ENCODE measurements at places on chromosomes 5 and 9. TPM values are rescaled to one million over a fixed set of nuclear protein-coding genes. Genes with fewer than 3 reads are reported as not detected.

GRCh38 chr5:132003170-132003744, 8.2 kb downstream of the ACSL6 start:
- no peak for DNase-seq

- no peak for DNase-seq
Measured at GRCh38 chr9:98176391-98177259, 15.8 kb downstream of the CORO2A start.

The FBP1 gene
- total RNA-seq: 0.55 TPM

The ANXA6 gene
- total RNA-seq: 459 TPM
